ENCODE measurements at places on chromosomes 11 and 22.

- DNase-seq, result peak; percentile 35
Observed at GRCh38 chr11:64649291-64649697, 58.3 kb downstream of the SLC22A12 start.

DNA sequence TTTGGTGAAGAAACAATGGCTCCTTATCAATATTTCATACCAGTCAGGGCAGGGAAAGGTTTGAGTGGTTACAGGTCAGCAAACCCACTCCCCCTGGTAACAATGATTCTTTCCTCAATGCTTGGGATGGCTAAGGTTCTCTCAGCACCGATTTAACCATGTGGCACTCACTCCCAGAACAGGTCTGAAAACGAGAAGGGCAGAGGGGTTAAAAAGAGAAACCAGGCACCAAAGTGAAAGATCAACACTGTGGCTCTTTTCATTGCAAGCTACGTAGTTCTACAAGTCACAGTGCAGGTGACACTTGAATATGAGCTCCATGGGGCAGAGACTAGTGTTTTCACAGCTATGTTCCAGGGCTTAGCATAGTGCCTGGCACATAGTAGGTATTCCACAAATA lies 132.4 kb downstream of the PLEKHA7 start:
- no peak for DNase-seq

DNA sequence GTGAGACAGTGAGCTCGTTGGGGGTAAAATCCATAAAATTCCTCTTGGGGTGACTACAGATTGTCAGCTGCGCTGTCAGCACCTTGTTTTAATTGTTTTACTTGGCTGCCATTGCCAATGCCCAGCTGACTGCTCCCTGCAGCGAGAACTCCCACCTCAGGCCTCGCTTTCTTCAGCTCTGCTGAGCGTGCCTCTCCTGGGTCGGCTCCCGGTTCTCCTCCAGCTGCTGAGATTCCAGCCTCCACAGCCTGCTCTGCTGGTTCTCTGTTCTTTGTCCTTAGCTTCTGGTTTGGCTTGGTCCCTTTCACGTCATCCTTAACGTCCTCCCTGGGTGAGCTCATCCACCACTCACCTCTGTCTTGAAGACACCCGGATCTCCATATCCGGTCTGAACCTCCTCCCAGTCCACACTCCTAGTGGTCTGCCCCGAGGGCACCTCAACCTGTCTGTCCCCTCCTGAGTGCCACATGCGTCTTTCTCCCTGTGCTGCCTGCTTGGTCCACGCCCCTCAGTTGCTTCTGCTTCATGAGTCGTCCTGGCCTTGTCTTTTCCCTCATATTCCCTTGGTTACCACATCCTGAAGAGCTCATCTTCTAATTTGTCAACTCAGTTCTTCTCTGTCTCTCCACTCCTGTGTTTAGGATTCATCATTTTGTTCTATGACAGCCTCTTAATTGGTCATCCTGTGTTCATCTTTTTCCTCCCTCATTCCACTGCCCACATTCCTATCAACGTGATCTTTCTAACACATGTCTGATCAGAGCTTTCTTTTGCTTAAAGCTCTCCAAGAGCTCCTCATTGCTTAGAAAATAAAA lies 35.6 kb downstream of the BMAL1 start:
- no peak for DNase-seq

GRCh38 chr22:21960200-21961126 lies 7.8 kb upstream of the PPM1F start:
- no peak for DNase-seq

GRCh38 chr22:26979294-26979693 lies 321.9 kb downstream of the MIAT start:
- no peak for DNase-seq

DNA sequence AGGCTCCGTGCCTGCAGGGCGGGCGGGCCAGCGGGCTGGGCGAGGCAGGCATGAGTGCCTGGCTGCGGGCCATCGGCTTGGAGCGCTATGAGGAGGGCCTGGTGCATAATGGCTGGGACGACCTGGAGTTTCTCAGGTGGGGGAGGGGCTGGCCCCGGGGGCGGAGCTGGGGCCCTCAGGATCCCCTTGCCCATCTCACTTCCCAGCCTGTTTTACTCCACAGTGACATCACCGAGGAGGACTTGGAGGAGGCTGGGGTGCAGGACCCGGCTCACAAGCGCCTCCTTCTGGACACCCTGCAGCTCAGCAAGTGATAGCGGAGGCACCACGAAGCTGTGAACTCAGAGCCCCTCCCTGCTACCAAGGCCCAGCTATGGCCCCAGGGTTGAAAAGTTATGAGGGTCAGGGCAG lies 5.9 kb downstream of the PHOX2A start:
- DNase-seq, result peak; percentile 84

DNA sequence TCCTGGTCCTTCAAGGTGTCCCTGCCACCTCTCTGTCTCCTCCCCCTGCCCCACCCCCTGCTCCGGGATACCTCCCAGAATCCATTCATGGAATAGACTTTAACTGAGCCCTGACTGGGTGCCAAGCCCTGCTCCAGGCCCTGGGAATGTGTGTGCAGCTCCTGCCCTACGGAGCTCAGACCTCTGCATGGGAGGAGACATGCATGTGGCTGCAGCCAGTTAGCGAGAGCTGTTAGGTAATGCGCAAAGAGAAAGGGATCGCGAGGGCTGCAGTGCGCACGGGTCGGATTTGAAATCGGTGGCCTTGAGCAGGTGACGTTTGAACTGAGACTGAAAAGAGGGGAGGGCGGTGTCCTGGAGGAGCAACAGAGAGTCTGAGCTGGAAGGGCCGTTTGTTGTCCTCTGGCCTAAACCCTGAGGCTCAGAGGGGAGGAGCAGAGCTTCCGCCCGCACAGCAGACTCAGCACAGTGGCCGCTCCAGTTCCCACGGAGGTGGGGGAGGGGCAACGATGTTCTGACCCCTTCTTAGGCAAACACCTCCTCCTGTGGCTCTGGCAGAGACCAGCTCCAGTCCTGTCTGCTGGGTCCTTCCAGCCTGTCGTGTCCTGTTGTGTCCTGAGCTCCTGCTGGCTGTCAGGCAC lies 19.8 kb upstream of the LRRC10B start:
- DNase-seq, result peak; percentile 76

- DNase-seq, result no peak
Observed at GRCh38 chr22:20089226-20089976, 9.4 kb downstream of the DGCR8 start.

DNA sequence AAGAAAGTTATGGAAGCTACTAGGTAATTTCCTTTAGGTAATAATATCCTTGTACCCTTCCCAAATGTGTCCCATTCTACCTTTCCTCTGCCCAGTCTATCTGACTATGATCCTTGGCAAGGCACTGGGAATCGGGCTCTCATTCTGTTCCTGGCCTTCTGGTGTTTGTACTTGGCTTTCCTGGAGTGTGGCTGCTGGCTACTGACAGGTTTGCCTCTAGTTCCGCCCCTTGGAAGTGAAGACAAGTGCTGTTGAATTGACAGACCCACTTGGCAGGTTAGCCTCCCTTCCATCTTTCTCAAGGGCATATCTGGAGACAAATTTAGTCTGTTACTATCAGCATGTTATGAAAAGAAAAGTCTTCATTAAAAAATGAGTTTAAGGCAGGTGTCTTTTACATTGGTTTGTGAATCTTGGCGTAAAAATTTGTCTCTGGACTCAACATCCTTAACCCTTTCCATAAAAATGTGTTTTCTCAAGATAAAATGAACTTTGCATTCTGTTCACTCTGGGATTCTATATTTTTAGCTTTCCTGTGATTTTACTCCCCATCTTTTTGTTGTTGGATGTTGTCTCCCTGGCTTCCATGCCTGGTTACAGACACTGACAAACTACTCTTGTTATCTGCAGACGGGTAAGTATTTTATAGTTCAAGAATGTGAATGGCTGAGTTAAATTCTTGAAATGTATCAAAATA lies 287.4 kb upstream of the PDGFD start:
- DNase-seq, result no peak

GRCh38 chr11:112526699-112527416 lies 266.2 kb upstream of the PLET1 start:
- no peak for DNase-seq

GRCh38 chr11:36313750-36314433 lies 17.8 kb downstream of the PRR5L start:
- no peak for DNase-seq

DNA sequence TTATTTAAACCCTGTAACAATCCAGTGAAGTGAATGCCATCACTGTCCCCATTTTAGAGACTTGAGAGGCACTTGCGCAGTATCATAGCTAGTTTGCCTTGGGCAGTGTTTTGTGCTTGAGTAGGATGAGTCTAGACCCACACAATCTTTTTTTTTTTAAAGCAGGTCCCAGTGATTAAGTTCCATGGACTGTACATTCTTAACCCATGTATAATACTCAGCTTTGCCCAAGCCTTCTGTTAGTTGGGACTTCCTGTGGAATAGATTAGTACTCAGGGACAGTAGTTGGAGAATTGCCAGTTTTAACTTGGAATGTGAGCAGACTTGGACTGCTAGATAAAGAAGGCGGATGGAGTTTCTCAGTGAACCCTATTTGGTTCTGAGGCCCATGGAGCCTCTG lies 108.6 kb upstream of the RASSF10 start:
- DNase-seq, result no peak

GRCh38 chr11:77035039-77035438 lies 841 bp downstream of the B3GNT6 start:
- no peak for DNase-seq

- DNase-seq, result no peak
Observed at GRCh38 chr11:2459016-2459725, 14.4 kb downstream of the KCNQ1 start.

GRCh38 chr11:1333860-1334259 lies 24.4 kb upstream of the TOLLIP start:
- DNase-seq, result no peak

- no peak for DNase-seq
Observed at GRCh38 chr22:39266398-39267030, 21.7 kb upstream of the PDGFB start.

DNA sequence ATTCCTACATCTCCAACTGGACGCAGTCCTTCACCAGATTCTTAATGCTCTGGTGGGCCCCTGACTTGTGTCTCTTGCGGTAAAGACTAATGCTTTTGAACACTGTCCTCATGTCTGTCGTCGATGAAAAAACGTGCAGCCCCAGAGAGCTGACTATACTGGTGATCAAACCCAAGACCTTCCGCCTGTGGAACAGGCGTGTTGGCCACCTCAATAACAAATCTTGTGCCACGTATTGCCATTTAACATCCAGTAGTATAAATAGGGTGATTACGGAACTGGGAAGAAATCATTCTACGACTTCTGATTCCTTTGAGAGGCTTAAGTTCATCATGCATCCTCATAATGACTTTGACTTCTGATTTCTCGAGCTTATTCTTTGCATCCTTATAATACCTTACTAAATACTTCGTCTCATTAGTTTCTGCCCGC lies 45.6 kb downstream of the OR4D9 start:
- DNase-seq, result no peak

GRCh38 chr11:47775240-47775869 lies 8.2 kb upstream of the FNBP4 start:
- DNase-seq, result no peak

DNA sequence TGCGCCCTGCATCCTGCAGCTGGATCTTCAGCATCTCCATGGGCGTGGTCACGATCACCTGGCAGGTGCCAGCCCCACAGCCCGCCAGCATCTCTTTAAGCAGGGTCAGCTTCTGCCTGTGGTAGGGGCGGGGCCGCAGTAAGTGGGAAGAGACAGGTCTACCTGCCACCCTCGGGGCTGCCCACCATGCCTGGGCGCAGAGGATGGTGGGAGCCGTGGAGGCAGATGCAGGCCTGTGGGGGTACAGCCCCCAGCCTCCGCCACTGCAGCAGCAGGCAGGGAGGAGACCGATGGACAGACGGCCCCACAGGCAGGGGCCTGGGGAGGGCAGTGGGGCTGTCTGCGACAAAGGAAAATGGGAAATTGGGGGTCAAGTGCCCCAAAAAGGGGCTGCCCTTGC lies 3.0 kb upstream of the CEND1 start:
- no peak for DNase-seq

DNA sequence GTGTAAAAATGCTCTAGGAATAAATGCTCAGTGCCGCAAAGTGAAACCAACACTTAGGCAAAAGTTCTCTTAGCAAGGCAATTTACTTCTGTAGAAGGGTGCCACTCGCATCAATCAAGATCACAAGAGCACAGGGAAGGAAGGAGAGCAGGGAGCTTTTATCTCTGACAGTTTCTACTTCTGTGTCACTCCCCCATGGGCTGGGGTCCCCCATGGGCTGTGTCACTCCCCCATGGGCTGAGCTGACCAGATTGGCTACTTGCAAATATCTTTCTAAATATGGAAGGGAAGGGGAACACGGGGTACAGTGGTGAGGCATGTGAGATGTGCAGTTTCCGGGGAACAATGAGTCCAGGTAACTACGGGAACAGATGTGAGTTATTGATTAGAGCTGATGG lies 397 bp downstream of the OR52N2 start:
- no peak for DNase-seq

DNA sequence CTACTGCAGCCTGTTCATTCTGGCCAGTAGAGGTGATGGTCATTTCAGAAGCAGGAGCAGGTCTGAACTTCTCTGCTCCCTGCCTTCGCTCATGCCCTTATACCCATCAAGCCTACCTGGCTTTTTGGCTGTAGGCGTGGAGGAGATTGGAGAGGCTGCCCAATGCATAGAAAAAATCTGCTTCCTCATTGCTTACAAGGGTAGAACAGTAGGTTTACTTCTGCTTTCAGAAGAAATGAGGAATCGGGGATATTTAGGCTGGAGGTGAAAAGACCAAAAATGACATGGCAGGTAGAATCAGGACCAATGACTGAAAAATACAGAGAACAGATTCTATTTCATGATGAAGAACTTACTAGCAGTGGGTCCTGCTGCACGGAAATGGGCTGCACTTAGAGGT lies 72.9 kb upstream of the YWHAH start:
- DNase-seq, result no peak

GRCh38 chr11:1455763-1456060 lies 30.9 kb downstream of the MOB2 start:
- DNase-seq, result no peak

DNA sequence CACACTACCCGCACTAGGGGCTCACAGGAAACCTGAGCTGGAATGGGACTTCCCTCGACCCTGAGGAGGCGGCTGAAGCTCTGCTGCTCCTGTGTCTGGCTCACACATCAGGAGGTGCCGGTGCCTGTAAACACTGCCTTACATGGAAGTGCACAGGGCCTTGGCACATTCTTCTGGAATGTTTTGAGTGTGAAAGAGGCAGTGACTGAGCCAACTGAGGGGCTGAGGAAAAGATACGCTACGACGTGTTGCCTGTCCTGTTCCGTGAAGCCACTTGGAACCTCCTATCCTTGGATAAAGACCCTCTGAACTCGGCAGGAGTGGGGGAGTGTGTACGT lies 10.5 kb downstream of the TXN2 start:
- no peak for DNase-seq
